NCI-H1436 treated with DMSO at 0.1 percent for 48 hours (cell line): ENCODE measurements at places on chromosomes 3 and 15.

DNA sequence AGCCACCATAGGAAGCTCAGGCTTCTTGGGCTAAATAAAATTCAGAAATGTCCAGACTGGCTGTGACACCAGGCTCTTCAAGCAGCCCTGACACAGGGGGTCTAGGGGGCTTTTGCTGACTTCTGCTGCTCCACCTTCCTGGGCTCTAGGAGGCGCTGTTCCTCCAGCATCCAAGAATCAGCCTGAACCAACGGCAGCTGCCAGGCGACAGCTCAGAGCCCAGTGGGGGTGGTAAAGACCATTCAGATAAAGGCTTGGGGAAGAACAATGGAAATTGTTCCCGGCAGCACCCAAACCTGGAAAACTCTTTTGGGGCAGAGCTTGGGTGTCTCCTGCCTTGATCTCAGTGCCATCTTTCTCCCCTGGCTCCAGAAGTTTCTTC is 21.6 kb upstream of the PSTPIP1 start:
- DNase-seq, result no peak

- DNase-seq, result no peak
These were observed 62.8 kb upstream of the SEC22A start for GRCh38 chr3:123138839-123139444.

- DNase-seq, result no peak
These were observed 312.2 kb downstream of the RYR3 start for GRCh38 chr15:33623010-33623409.

- no peak for DNase-seq
These were observed 55.4 kb downstream of the ABHD2 start for GRCh38 chr15:89143503-89144162.

DNA sequence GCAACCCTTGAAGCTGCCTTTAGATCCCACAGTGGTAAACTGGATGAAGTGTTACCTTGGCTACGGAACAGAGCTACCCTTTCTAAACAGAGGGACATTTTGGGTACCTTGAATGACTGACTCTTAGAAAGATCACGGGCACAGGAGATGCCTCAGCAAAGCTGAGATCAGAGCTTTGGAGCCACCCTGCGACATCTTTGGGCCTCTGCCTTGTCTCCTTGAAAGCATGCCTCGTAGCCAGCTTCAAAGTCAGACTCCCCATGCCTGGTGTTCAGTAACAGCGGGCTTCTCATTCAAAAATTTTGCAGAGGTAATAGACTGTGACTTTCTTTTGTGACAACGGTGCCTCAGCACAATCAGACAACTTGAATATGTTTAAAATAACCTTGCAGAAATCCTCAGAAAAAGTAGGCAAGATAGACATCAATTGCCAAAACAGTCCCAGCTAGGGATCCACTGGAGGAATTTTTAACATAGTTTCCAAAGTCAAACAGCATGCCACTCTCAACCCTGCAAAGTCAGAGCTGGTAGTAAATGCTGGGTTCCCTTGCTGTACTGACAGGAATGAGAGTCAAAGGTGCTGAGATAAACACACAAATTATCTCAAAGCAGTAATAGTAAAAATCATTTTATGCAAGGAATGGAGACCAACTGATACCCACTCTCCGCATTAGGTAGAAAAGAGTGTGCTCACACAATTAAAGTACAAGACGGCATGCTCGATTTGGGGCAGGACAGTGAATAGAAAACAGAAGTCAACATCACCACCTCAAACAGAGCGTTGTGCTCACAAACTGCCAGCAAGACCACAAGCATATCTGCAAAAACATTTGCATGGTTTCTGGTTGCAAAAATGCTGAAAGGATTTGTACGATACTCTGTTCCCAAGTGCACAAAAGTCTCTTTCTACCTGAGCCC is 82.1 kb downstream of the MYO1E start:
- no peak for DNase-seq

DNA sequence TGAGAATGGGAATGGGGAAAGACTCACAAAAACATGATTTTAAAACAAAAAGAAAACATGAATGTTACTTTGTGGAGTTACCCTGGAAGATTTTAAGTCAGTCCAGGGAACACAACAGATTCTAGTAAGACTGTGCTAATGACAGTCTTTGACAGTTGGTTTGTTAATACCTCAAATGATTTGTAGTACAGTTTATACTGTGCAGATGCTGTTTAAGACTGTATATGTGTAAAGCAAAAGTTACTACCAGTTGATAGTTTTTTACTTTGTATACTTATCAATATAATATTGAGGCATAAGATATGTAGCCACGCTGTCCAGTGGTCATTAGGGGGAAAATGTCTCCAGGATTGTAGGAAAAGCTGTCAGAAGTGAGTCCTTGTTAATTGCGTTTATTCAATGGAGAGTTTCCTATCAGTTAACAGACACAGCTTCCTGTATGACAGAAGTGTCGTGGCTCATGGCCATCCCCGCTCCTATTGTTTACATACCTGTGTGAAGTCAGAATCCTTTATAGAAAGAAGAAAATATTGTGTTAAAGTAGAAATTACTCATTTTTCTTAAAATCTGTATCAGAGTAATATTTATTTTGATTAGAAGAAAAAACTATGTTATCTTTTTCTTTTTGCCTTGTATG is 36.0 kb downstream of the NKIRAS1 start:
- DNase-seq, result no peak

DNA sequence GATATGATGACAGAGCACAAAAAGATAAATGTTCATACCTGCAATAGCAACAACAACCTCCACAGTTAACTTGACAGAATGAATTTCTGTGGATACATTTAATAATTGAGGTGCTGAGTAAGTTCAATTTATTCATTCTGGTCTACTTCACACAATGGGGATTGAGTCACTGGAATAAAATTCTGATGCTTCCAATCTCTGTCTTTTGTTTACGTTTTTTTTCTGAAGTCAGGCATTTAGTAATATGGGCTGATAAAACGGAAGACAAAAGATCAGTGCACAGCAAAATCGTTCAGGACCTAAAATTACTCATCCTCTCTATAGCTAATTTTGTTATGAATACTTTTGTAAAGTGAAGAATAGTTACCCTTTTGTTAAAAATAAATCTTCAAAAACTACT is 565.9 kb upstream of the CCDC54 start:
- no peak for DNase-seq
